ENCODE measurements at places on chromosomes 3 and 15.
A peak's percentile ranks its signal among the peaks of the same experiment; 100 is the strongest.

DNA sequence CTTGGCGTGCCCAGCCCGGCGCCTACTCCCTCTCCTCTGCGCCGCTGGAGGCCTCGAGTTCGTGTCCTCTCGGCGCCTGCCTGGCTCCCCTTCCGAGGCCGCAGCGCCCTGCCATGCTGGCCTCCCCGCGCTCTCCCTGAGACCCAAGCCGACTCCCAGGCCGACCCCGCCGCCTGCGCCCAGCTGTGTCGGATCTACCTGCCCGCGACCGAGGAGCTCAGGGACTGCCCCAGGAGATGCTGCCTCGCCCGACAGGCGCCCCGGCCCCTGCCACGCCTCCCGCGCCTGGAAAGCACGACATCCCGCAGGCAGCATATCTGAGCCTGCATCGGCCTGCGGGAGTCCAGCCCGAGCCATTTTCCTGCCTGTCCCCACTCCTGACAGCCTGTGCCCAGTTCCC, 16.1 kb downstream of the PAQR9 start:
- no peak for DNase-seq

DNA sequence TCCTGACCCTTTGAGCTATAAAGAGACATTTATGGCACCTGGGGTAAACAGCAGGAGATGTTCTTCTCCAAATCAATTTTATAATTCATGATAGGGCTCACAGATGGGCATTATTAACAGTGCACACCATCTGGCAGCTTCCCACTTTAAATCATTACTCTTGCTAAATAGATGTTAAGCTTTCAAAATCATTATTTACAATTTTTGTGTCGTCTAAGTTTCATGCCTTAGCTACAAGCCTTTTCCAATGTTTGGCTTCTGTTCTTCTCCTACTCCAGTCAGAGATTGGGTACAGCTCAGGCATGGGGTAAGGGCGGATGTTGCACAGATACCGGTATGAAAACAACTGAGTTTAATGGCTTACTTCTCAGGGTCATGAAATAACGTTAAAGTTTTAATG, 120.9 kb upstream of the PFN2 start:
- no peak for DNase-seq

- DNase-seq, result no peak
Observed at GRCh38 chr15:59407946-59408345, 30.0 kb upstream of the FAM81A start.

DNA sequence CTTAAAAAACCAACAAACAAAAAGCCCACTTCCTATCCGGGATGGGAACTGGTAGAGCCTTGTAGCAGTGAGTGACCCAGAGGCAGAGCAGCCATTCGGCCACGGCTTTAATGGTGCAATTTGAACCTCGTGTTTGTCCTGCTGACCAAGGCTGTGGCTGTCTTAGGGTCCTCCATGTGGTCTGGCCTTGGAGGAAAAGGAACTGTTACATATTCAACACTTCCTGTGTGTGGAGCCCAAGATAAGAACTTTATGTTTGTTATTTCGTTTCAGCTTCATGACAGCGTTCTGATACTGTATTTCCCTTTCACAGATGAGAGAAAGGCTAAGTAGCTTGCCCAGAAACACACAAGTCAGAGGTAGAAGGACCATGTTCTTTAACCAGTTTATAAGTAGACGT, 269.8 kb downstream of the SV2B start:
- no peak for DNase-seq

DNA sequence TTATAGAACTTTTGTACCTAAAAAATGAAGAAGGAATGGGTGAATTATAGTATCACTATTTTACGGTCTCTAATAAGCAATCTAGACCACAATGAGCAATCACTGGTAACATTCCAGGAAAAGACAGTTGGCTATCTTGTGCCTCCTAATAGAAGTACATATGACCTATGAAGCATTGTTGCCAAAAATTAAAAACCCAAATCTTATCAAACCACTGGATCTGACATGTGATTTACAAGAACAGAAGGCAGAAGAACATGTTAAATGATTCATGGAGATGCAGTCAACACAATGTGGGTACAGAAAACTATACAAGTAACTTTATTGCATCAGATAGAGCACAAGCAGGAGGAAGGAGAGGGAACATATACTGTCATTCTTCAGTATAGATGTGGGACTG, 14.5 kb upstream of the HYKK start:
- DNase-seq, result no peak

DNA sequence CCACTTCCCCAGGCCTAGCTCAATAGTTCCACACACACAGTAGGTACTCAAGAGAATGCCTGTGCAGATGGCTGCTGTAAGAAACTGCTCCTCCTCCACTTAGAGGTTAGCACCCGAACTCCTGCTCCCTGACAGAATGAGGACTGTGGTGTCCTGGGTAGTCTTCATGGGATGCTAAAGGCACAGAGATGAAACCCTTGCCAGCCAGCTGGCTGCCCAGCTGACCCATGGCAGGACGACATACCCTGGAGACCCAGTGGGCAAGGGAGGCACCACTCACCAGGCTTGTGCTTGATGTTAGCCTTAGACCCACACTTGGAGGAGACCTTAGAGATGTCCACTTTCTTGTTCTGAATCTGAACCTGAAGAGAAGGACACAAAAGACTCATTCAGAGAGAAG, 54.2 kb downstream of the DHX30 start:
- DNase-seq, result no peak

DNA sequence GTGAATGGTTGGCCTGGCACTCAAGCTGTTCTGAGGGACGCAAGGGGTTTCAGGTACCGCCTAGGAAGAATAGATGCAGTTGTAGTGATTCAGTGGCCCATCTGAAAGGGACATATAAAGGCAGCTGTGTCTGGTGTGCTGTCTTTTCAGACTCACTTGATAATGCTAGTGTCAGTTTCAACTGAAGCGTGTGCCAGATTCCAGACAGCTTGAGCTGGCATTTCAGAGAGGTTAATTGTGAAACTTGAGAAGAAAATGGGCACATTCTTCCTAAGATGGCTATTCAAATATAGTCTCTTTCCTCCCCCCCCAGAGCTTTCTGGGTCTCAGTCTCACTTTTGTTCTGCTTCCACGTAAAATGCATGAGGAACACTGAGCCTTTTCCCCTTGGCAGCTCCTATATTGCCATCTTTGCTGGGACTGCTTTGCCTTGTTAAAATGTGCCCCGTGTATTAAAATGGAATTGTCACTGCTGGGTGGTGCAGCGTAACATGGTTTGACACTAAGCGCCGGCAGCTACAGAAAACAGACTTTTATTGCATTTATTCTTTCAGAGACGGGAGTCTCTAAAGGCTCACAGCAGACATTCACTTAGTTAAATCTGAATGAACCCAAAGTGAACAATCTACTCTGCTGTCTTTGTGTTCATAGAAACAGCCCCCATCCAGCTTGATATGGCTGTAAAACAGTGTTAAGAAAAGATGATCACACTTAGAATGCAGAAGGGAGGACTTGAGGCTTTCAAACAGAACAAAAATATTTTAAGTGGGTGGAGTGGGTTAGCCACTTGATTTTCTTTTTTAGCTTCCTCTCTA, 478.7 kb downstream of the RBMS3 start:
- DNase-seq, result no peak

GRCh38 chr15:67405208-67406191, 115.4 kb upstream of the C15orf61 start:
- DNase-seq, result no peak

GRCh38 chr15:66747886-66748707, 46.1 kb downstream of the SMAD6 start:
- DNase-seq, result no peak

DNA sequence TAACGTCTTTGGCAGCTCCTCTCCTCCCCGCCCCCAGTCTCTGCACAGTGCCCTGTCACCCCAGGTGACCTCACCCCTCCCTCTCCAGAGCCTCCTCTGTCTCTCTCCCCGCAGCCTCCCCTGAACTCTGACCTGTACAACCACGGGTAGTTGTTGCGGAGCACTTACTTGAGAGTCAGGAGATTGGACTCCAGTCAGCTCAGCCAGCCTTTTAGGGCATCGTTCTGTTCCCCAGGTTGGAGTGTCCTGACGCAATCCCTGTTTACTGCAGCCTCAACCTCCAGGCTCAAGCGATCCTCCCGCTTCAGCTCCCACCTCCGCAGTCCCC, 177.7 kb downstream of the UACA start:
- no peak for DNase-seq

- no peak for DNase-seq
Observed at GRCh38 chr3:193896419-193896818, 239.5 kb upstream of the HES1 start.

DNA sequence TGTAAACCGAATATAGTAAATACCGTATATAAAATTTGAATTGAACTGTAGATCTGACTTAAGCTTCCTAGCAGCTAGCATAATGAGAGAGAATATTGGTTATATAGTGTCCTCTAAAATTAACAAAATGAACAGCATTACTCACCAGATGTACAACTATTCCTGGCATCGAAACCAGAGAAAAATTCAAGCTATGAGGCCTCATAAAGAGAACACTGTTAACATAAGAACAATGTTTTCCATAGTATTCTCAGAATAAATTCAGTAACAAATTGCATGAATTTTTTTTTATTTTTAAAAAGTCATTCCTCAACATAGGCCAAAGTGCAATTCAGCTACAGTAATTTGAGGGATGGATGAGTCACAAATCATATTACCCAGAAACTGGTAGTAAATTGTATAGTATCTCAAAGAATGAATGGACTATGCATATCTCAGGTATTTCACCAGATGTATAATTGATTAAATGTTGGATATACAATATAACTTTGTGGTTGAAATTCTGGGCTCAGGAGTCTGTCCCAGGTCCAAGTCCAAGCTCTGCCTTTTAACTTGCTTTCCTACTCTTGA, 5.0 kb downstream of the TMEM207 start:
- no peak for DNase-seq

- no peak for DNase-seq
Observed at GRCh38 chr3:11698326-11699082, 54.8 kb upstream of the VGLL4 start.

- no peak for DNase-seq
Observed at GRCh38 chr15:45268135-45268534, 16.1 kb downstream of the SLC28A2 start.

- no peak for DNase-seq
Observed at GRCh38 chr3:124776856-124777255, 46.6 kb downstream of the UMPS start.

DNA sequence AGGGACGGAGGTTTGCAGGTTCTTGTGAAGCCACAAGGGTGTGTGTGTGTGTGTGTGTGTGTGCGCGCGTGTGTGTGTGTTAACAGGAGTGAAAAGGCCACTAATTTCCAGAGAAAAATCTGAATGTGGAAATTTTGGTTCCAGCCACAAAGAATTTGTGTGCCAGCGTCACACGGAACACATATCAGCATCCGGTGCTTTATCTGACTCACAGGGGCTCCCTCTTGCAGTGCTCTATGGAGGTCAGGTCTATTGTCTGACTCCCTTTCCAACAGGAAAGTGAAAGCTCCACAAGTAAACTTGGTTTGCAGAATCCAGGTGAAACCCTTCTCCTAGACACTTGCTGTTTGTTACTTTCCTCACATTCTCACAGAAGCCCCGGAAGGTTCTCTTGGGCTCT, 6.2 kb downstream of the CLDN11 start:
- no peak for DNase-seq

DNA sequence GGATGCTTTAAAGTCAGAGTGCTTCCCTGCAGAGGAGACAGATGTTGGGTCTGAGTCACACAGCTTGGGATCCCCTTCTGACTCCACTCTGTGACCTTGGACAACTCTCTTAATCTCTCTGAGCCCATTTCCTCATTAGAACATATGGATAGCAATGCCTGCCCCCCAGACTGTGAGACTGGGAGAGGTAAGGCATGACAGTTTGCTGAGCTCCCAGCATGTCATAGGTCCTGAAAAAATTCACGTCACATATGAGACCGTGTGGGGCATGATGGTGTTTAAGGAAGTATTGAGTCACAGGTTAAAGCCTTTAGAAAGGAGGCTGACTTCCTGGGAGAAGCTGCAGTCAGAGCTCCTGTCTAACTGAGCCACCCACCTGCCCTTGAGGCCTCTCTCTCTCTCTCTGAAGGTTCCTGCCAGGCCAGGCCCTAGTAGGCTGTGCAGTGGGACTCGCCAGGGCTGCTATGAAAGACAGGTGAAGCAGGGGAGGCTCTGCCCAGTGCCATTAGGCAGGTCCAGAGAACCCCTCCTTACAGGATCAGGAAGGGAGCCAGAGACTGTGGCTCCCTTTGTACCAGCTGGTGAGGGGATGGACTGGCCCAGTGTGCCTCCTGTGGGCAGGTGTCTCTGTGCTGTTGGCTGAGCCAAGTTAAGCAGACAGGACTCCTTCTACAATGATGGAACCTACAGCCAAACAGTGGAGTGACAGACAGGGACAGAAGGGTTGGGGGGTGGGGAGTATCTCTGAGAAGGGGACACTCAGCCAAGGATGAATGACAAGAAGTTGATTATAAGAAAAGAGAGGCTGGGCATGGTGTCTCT, 19.5 kb upstream of the DOCK3 start:
- DNase-seq, result peak; percentile 26

DNA sequence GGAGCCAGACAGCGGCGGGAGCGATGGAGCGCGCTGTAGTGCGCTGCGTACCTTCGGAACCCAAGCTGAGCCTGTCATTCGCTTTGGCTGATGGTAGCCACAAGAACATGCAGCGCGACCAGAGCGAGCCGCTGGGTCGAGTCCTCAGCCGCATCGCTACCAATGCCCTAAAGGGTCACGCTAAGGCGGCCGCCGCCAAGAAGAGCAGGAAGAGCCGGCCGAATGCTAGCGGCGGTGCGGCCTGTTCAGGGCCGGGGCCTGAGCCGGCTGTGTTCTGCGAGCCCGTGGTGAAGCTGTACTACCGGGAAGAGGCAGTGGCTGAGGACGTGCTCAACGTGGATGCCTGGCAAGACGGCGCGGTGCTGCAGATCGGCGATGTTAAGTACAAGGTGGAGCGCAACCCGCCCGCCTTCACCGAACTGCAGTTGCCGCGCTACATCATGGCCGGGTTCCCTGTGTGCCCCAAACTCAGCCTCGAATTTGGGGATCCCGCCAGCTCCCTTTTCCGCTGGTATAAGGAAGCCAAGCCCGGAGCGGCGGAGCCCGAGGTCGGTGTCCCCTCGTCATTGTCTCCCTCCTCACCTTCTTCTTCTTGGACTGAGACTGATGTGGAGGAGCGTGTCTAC, 498 bp downstream of the PDE12 start:
- DNase-seq, result no peak

DNA sequence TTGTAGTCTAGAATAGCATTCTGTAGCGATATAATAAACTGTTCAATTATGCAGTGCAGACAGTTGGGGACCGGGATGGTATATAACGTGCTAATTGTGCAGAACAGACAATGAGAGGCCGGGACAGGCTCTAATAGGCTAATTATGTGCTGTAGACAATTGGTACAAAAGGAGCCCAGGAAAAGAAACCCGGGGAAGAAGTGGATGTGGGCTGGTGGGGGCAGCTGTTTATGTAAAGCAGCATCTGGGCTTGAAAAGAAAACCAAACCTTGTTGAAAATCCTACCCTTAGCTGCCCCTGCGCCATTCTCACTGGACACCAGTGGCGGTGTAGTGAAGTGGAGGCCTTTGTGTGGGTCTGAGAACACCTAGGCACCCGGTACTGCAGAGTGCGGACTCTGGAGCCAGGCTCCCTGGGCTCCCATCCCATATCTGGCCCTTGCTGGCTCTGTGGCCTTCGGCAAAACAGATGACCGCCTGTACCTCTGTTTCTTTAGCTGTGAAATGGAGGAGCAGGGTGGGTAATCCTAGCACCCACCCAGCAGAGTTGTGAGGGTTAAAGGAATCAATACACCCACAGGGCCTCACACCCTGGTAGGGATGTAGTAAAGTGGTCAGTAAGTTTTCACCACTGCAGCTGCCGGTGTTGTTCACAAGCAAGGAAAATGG, 51.5 kb downstream of the CMTM6 start:
- no peak for DNase-seq

- DNase-seq, result no peak
Observed at GRCh38 chr3:178709051-178709450, 172.8 kb downstream of the KCNMB2 start.
